ENCODE measurements at places on chromosomes 2 and 18. TPM values are rescaled to one million over a fixed set of nuclear protein-coding genes. Genes with fewer than 3 reads are reported as not detected.

GRCh38 chr2:109478906-109479493, 134.8 kb downstream of the SEPTIN10 start:
- no peak for DNase-seq

GRCh38 chr2:64820901-64821300, 167.2 kb upstream of the SERTAD2 start:
- no peak for DNase-seq

GRCh38 chr2:224837558-224837957, 121.4 kb upstream of the CCDC195 start:
- peak; percentile 94 for DNase-seq

GRCh38 chr2:10034333-10035052, 8.9 kb upstream of the KLF11 start:
- DNase-seq: no peak

- no peak for DNase-seq
These were observed 5.1 kb downstream of the FECH start for GRCh38 chr18:57581301-57581934.

GRCh38 chr2:183264890-183265535, 140.8 kb downstream of the NUP35 start:
- DNase-seq: no peak

GRCh38 chr18:56891116-56891515, 240.0 kb downstream of the WDR7 start:
- DNase-seq: no peak

- peak; percentile 15 for DNase-seq
These were observed 159.5 kb downstream of the COL6A3 start for GRCh38 chr2:237254369-237254861.

- no peak for DNase-seq
These were observed 51.2 kb downstream of the STRADB start for GRCh38 chr2:201502713-201503112.

DNA sequence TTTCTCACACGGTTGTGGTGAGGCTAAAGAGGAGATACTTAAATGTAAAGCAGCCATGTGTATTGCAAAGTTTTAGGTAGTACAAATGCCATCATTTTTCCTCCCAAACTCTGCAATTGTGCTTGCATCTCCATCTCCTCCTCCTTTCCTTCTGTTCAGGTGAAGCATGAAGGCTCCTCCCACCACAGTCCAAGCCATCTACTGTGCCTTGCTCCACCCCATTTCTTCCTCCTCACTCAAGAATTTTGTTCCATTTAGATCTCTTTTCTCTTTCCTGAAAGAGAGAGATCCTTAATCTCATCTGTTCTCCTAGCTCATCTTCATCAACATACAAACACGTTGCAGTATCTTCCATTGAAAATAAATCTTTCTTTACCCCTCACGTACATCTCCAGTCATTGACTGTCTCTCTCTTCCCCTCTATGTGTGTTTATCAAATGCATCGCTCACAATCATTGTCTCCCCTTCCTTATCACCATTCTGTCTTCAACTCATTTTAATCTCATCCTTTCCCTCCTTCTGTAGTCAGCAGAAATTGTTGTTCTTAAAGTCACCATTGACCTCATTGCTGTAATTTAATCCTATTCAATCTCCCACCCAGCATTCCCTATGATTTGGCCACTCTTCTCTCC, 392.1 kb downstream of the RAD51AP2 start:
- no peak for DNase-seq

DNA sequence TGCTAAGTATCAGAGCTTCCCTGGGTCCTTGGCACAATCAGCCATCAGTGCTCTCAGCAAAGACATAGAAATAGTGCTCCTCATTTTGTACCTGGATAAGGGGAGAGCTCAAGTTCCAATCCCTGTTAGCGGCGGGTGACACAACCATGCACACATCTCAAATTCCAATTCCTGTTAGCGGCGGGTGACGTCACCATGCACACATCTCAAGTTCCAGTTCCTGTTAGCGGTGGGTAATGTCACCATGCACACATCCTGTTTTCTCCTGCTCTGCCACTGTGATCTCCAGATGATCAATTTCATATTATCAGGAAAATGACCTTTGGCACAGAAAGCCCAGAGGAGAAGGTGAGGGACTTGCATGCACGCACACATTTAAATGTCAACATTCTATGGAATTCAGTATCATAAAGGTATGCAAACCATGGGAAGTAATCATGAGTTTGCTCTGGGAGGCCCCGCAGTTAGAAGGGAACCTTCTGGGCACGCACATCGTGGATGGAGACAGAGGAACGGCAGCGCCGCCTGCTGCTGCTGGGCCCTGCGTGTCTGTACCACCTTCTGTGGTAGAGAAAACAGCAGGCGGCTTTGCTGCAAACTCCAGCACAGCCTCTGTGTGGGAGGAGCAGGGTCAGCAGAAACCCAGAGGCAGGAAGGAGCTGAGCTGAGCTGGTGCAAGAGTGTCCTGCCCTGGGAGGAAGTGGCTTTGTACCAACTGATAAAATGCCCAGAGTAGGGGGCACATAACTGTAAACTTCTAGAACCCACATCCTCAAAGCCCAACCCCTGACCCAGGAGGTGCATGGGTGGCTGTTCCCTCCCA, 77.8 kb downstream of the MBP start:
- DNase-seq: peak; percentile 61

DNA sequence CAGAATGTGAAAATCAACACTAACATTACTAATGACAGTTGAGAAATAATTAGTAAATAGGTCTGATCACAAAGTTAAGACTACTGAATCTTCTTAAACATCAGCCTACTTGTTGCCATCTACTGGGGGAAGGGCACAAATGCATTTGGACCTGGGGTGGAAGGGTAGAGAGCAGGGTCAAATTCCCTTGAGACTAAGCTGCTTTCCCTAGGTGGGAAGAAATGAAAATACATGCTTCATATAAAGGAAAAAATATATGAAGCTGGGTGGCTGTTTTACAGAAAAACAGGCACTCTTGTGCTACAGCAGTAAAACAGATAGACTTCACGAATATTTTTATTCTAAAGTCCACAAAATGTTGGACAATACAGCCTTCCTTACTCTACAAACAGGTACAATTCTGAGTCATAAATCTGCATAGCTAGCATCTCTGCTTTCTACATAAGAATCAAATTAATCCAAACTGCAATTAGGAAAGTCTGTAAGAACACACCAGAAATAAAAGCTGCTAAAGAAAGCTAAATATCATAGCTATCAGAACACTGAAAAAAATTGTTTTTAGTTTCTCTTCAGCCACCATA, 10.9 kb downstream of the TRIP12 start:
- no peak for DNase-seq

- no peak for DNase-seq
These were observed 125.8 kb upstream of the ZNF804A start for GRCh38 chr2:184472481-184472880.

- DNase-seq: peak; percentile 22
These were observed 246.2 kb downstream of the NEDD4L start for GRCh38 chr18:58290116-58290695.

GRCh38 chr18:6109743-6110142, 214.4 kb upstream of the TMEM200C start:
- no peak for DNase-seq

DNA sequence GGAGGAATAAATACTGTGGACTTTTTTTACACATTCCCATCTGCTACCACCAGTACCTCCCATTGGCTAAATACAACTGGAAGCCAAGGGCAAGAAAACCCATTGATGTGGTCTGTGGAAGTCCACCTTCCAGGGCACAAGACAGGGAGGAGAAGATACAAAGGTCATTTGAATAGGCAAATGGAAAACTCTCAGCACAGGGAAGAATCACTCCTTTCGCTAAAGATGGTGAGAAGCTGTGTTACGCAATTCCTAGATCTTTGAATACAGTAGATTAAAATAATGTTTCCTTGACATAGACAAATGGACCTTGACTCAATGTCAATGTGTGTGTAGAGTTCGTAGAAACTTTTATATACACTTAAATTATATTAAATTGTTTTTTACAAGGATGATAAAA, 70.9 kb upstream of the ERBB4 start:
- DNase-seq: no peak

ITPRIPL1 gene
- not detected for total RNA-seq

CFLAR gene
- 57.2 TPM for total RNA-seq

GPN1 gene
- 91.6 TPM for total RNA-seq

KCNJ3 gene
- not detected for total RNA-seq

ARHGAP28 gene
- 20.4 TPM for total RNA-seq

WDR7 gene
- total RNA-seq: 7.3 TPM

CSRNP3 gene
- total RNA-seq: 4.0 TPM
